Neural progenitor cell (in vitro differentiated cells): ENCODE measurements at places on chromosomes 7 and 10.

GRCh38 chr10:31936933-31937332 lies 8.3 kb upstream of the ARHGAP12 start:
- no peak for DNase-seq

GRCh38 chr7:129089521-129090212 lies 34.8 kb upstream of the TNPO3 start:
- DNase-seq: no peak

DNA sequence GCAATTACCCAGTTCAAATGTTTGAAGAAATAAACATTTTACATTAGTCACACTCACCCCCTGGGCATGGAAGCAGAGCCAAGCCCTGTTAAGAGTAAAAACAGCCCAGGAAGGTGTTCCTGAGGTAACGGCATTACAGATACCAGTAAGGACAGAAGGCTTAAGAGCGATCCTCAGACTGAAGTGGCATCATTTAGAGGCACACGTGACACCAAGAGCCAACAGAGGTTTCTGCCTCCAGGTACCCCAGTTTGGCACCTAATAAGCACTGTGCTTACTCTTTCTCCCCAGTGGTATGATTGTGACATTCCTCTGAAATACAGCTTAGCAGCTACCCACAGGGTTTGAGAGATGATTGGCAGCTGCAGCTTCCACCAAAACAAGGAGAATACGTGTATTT lies 17.2 kb downstream of the MMS19 start:
- DNase-seq: no peak

GRCh38 chr10:47330804-47331203 lies 8.6 kb downstream of the GDF2 start:
- no peak for DNase-seq

DNA sequence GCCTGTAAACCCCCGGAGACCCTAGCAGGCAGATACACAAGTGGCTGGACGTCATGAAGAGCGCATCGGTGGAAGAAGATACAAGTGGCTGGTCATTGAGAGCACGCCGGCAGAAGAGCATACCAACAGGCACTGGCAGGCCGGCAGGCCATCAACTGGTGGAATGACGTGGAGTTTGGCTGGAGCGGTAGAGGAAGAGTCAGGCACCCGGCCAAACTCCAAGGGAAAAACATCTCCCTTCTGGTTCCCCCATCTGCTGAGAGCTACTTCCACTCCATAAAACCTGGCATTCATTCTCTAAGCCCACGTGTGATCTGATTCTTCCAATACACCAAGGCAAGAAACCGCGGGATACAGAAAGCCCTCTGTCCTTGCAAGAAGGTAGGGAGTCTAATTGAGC lies 113.4 kb upstream of the NPSR1 start:
- DNase-seq: no peak

DNA sequence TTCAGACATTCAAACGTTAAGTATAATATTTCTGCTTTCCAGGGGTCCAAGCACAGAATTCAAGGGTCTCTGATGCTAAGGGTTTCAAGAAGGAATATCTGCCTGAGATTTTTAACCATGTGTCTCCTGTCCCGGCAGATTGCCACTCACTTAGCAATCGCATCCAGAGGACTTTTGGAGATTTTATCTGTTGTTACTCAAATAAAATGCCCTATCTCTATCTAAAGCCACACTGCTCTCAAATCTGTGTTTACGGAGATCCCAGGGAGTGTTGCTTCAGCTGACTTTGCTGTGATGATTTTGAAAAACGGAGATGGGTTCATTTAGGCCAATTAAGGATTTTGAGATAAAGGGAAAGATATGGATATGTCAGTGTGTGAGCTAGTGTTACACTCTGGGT lies 359.9 kb downstream of the DGKB start:
- DNase-seq: no peak

DNA sequence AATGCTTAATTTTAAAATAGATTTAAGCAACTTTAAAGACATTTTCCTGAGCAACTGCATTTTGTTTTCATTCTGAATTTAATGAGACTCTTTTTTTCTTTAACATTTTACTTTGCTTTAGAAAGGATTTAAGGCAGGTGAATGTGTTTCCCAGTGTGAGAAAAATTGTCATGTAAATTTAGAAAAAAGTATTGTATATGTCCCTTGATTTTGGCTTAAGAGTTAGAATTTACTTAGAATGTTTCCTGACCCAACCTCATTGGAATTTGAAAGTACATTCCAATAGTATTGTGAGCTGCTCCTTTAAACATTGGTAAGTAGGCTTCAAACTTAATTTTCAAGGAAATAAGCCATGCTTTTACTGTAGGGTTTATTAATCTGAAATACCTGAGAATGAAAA lies 110.2 kb downstream of the PTEN start:
- DNase-seq: no peak

- DNase-seq: no peak
These were observed 28.3 kb downstream of the C10orf120 start for GRCh38 chr10:122671355-122671754.
